ENCODE measurements at places on chromosomes 5 and 9.

- DNase-seq = no peak
These were observed 61.6 kb upstream of the SPRY4 start for GRCh38 chr5:142386137-142387023.

GRCh38 chr5:81268521-81269196, 32.7 kb upstream of the ZCCHC9 start:
- DNase-seq = no peak

GRCh38 chr9:125329978-125330377, 68.4 kb downstream of the GAPVD1 start:
- no peak for DNase-seq

DNA sequence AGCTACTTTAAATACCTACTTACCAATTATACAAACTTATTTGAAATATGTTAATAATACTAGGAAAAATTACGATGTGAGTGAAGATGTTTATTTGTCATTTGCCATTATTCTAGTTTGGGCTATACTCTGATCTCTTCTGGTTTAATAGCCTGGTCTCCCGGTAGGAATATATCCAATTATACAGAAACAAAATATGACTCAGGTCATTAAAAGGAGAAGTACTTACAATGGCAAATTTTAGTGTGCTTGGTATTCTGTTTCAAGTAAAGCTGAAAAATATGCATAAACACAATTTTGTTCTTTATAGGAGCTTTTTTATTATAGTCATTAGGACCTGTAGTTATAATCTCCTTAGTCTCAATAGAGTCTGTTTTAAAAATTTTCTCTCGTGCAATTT, 176.8 kb downstream of the SLCO4C1 start:
- DNase-seq = no peak

DNA sequence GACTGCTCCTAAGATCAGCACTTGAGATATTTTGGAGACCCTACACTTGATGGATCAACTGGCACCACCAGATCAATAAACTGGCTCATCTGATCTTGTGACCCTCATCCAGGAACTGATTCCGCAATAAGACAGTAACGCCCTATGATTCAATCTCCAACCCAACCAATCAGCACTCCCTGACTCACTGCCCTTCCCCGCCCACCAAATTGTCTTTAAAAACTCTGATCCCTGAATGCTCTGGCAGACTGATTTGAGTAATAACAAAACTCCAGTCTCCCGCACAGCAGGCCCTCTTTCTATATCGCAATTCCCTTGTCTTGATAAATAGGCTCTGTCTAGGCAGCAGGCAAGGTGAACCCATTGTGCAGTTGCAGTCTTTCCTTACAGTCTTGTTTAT, 677.0 kb downstream of the LRRC70 start:
- DNase-seq = no peak

DNA sequence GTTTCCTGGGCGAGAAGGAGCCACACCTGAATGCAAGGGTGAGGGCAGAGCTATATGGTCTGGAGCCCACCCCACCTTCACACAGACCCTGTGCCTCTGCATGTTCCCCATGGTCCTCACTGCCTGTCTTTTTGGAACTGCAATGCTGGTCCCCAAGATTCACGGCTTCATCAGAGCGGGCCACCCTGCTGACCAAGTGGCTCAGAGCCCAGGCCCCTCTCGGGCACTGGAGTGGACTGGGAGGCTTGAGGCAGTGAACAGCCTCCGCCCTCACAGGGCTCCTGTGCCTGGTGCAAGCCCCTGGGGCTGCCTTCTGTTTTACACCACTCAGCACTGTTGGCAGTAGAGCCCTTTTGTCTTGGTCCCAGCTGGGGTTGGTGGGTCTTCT, 143.2 kb downstream of the CACNA1B start:
- no peak for DNase-seq

- DNase-seq = no peak
These were observed 30.7 kb upstream of the MYOT start for GRCh38 chr5:137836997-137837396.

GRCh38 chr9:88174324-88174723, 36.0 kb upstream of the SPATA31C2 start:
- no peak for DNase-seq

DNA sequence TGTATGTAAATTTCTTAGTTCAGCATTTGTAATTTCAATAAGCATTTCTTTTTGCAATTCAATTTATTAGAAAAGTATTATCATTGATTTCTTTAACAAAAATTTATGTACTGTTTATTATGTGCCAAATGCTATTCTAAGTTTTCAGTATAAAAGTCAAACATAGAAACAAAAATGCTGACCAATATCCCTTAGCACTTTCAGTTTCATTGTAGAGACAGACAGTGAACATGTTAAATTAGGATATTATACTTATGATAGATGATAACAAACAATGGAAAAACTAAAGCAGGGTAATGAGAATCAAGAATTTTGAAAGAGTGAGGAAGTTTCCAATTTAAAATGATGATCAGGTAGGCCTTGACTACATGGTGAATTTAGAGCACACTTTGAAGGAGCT, 1106.0 kb downstream of the TAF11L14 start:
- no peak for DNase-seq

- no peak for DNase-seq
These were observed 42.2 kb upstream of the FBXW11 start for GRCh38 chr5:172048539-172049101.

- DNase-seq = no peak
These were observed 15.4 kb upstream of the RFX3 start for GRCh38 chr9:3541206-3541605.

- no peak for DNase-seq
These were observed 6.1 kb downstream of the CYSTM1 start for GRCh38 chr5:140181002-140181483.

DNA sequence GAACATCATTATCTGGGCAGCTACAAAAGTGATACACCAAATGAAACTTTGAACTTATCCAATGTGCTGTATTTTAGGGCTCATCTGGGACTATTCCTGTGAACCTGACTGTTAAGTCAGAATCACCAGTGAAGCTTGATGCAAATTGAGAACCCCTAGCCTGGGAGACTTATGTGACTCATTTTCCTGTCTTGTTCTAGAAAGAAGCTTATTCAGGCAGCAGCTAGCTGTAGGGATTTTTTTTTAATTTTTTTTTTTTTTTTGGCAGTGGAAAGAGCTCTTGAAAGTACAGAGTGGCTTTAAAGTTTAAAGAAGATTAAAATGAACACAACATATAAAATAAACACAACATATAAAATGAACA, 81.1 kb upstream of the TNFAIP8 start:
- DNase-seq = no peak

DNA sequence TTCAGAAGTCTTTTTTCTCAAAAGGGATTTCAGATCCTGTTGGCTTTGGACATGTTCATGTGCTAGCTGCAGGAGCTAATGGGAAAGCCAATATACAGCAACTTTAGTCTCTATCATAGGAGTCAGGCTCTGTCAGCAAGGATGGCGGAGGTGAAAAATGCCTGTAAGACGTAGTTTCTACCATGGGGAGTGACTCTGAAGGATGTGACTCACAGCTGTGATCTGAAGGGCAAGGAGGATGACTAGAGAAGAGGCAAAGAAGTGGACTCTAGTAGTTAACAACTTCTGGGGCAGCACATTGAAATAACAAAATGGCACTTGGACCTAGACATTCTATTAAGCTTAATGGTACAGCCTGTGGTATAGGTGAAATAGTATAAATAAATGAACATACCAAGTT, 3.1 kb upstream of the NDUFS4 start:
- no peak for DNase-seq

GRCh38 chr5:14383923-14384322, 197.7 kb upstream of the OTULINL start:
- DNase-seq = no peak

- DNase-seq = no peak
These were observed 152.9 kb downstream of the NIPBL start for GRCh38 chr5:37029436-37029835.

GRCh38 chr5:128637031-128637430, 99.0 kb upstream of the FBN2 start:
- DNase-seq = no peak

DNA sequence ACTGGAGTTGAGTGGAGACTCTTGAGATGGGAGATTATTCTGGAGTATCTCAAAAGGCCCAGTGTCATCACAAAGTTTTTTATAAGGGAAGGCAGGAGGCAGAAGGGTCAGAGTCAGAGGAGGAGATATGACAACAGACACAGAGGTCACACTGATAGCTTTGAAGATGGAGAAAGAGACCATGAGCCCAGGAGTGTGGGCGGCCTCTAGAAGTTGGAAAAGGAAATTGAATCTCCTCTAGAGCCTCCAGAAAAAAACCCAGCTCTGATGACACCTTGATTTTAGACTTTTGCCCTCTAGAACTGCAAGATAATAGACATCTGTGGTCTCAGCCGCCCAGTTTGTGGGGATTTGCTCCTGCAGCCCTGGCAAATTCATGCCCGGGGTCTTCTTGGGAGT, 64.8 kb upstream of the SPTLC1 start:
- DNase-seq = no peak

DNA sequence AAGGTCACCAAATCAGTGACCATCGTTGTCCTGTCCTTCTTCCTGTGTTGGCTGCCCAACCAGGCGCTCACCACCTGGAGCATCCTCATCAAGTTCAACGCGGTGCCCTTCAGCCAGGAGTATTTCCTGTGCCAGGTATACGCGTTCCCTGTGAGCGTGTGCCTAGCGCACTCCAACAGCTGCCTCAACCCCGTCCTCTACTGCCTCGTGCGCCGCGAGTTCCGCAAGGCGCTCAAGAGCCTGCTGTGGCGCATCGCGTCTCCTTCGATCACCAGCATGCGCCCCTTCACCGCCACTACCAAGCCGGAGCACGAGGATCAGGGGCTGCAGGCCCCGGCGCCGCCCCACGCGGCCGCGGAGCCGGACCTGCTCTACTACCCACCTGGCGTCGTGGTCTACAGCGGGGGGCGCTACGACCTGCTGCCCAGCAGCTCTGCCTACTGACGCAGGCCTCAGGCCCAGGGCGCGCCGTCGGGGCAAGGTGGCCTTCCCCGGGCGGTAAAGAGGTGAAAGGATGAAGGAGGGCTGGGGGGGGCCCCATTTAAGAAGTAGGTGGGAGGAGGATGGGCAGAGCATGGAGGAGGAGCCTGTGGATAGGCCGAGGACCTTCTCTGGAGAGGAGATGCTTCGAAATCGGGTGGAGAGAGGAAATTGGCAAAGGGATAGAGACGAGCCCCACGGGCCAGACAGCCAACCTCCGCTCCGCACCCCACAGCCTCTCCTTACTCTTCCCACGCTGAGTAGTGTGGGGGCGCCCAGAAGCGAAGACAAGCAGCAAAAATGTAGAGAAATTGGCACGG, 1.7 kb downstream of the RXFP3 start:
- no peak for DNase-seq

DNA sequence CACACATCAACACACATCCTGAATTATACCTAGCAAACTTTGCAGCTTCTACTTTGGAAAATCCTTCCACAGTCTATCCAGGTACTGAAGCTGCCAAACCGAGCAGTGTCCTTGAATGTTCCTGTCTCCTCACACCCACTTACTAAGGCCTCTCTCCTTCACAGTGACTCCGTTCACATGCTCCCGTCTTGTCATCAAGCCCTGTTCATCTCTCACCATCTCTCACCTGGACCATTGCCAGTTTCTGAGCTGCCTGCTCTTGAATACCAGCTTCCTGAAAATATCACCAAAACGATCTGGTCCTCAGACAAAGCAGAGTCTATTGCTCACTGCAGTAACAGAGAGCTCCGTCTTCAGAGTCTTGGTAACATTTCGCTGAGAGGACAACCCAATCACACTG, 57.4 kb downstream of the GCNT1 start:
- no peak for DNase-seq

GRCh38 chr9:113995963-113996362, 82.1 kb downstream of the AMBP start:
- DNase-seq = no peak

- DNase-seq = no peak
These were observed 54.3 kb downstream of the PIK3R1 start for GRCh38 chr5:68269820-68270219.

DNA sequence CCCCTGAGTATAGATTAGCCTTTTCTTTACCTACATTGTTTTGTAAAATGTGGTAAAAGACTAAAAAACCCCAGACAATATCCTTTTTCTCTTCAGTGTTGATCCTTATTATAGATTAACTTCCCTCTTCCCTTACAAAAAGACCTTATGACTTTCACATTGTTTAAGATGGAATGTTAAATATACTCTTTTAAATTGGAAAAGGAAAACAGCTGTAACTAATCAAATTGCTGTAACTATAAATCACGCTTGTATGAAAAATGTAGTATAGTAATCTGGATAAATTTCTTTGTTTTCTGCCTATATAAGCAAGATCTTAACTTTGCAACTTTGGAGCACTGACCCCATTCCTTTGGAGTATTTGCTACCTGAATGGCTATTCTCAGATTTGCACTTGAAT, 383.1 kb downstream of the FAM170A start:
- DNase-seq = no peak

DNA sequence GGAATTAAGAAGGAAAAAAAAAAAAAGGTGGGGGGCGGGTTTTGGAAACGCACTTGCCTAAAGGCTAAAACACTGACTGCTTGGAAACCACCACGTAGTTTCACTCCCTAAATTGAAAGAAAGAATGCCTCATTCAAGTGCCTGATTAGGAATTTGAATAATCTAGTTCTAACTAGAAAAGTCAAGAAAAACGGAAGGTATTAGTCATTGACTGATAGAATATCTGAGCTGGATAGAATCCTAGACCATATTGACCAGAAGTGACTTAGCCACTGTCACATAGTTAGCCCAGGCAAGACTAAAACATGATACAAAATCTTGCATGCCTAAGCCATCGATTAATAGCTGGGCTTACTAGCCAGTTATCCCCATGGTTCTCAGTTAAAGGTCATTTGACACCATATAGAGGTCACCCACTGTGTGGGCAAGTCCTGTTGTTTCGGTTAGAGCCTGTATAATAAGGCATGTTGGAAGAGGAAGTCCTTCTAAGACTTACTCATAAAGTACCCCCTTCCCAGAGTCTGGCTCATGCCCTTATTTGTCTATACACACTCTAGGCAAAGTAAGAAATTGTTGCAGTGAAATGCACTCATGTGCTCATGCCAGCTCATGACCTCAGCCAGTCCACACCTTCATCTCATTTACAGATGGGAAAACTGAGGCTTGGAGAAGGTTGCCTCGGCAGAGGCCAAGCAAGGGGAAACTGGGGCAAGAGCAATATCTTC, 40.2 kb downstream of the SH3RF2 start:
- DNase-seq = no peak

- DNase-seq = no peak
These were observed 20.3 kb downstream of the HSD17B3 start for GRCh38 chr9:96281641-96282040.

Data from urinary bladder (tissue), 4 donors.